ENCODE measurements at places on chromosomes 3 and 15.

DNA sequence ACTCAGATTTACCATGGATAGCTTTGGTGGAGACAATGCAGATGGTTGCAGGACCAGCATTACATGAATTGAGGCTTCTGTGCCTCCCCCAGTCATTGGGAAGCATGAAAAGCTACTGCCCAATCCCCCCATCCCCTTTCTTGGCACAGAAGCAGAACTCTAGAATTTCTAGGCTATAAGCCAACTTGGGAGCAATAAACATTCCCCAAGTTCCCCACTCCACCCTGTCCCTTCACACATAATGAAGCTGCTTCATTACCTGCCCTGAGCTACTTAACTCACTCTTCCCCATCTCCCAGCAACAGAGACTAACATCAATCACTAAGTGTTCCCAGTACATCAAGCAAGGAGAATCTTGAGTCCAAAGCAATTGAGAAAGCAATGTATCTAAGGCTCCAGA lies 164.5 kb downstream of the RORA start:
- no peak for DNase-seq

GRCh38 chr3:120457827-120458226 lies 7.0 kb upstream of the FSTL1 start:
- no peak for DNase-seq

- no peak for DNase-seq
Observed at GRCh38 chr3:169600732-169601131, 62.8 kb downstream of the MECOM start.

DNA sequence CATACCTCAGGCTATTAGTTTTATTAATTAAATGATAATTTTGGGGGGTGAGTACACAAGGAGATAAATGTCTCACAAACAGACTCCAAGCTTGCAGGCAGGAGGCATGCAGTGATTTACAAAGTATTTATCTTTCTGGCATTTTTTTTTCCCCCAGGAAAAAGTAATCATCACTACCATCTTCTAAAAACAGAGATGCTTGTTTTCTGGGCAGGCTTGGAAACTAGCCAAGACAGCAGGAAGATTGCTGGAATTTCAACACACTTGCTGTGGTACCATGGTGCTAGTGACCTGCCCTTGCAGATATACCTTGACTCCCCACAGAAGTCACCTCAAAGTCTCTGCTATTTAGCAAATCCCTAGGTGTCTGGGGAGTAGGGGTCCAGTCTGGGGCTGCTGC lies 732.8 kb upstream of the CFAP20DC start:
- no peak for DNase-seq

GRCh38 chr15:62781081-62781497 lies 261.5 kb upstream of the TPM1 start:
- DNase-seq = no peak

GRCh38 chr15:100913961-100914360 lies 5.2 kb upstream of the LRRK1 start:
- DNase-seq = no peak

DNA sequence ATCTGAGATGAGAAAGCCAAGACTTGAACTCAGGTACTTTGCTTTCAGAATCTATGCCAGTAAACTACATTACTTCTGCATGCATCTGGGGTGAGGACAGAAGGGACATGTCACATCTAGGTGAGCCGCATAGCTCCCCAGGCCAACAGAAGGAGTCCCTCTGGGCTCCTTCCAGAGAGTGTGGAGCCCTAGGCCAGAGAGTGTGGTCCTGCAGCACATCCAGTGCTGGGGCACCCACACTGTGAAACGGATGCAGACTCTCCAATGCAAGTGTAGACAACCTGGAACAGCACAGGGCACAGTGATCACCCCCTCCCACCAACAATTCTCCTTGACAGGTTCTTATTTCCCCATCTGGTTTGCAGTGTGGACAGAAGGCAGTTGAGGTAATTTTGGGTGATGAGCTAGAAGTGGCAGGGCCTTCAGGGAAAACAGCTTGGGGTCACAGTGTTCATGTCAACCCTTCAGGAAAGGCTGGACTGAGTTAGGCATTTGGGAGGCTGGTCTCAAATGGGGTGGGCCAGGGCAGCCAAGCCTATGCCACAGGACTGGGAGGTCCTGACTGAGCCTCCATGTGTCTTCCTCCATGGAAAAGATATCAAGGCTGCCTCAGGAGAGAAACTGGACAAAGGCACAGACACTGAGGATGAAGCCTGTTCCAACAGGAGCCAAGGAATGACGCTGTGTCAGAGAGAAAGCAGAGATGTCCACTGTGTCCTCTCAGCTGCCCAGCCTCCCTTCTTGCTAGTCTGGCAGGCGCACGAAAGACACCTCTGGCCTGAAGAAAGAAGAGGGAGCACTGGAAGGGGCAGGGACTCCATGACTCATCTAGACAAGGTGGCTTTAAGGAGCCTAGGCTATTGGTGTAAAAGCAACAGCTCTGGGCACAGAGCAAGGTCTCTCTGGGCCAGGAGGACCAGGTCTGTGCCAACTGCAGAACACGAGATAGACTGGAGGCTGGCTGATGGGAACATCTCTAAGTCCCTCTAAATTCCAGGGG lies 1.7 kb downstream of the PLCD1 start:
- no peak for DNase-seq

All from uterus (tissue), 4 donors.